ENCODE measurements at places on chromosomes 7 and 10. TPM values are rescaled to one million over a fixed set of nuclear protein-coding genes. Genes with fewer than 3 reads are reported as not detected.

The SORBS1 gene
- total RNA-seq = 0.69 TPM

The GIMAP8 gene
- not detected for total RNA-seq

The MBL2 gene
- not detected for total RNA-seq

The SLC39A12 gene
- not detected for total RNA-seq

The SPDYE2 gene
- total RNA-seq = not detected

The CUBN gene
- 0.02 TPM for total RNA-seq

The BCL7B gene
- total RNA-seq = 67.4 TPM

The PRLHR gene
- not detected for total RNA-seq

The GIMAP4 gene
- not detected for total RNA-seq

The PBLD gene
- total RNA-seq = 3.0 TPM

The DRGX gene
- not detected for total RNA-seq

The HPSE2 gene
- total RNA-seq = not detected

The WEE2 gene
- not detected for total RNA-seq

The NME8 gene
- total RNA-seq = not detected

The MCM10 gene
- 27.1 TPM for total RNA-seq

The KCNMA1 gene
- 67.4 TPM for total RNA-seq

The CTAGE8 gene
- not detected for total RNA-seq

The PAOX gene
- 1.8 TPM for total RNA-seq

The GPR37 gene
- 0.53 TPM for total RNA-seq

The SFMBT2 gene
- 5.9 TPM for total RNA-seq
